AG08396 (cell line): ENCODE measurements at places on chromosomes 2 and 18.
A peak's percentile ranks its signal among the peaks of the same experiment; 100 is the strongest.

DNA sequence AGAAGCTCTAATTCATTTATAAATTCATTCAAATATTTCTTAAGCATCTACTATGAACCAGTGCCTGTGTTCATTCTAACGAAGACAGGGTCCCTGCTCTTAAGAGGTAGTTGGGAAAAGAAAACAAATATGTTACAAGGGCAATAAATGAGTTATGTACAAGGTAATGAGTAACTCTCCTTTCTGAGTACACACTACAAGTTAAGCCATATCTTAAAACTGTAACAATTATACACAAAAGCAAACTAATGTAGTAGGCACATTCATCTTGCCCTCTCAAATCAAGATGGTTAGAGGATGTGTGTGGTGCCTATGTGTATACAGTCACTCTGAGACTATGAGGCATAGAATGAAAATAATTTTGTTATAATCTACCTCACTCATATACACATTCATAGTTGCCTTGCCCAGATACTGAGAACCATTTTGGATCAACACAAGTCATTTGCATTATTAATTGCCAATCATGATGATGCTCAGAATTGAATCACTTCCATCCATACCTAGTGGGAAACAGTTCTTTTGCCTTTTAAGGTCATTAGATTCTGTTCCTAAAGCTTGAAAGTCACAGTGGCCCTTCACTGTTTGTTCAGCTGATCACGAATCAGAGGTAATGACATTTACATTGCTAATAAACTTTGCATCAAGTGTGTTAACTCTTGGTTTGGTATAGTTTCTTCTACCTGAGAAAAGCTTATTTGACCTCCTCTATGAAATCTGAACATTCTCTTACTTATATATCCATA, 283.1 kb downstream of the ZNF385B start:
- DNase-seq: no peak

DNA sequence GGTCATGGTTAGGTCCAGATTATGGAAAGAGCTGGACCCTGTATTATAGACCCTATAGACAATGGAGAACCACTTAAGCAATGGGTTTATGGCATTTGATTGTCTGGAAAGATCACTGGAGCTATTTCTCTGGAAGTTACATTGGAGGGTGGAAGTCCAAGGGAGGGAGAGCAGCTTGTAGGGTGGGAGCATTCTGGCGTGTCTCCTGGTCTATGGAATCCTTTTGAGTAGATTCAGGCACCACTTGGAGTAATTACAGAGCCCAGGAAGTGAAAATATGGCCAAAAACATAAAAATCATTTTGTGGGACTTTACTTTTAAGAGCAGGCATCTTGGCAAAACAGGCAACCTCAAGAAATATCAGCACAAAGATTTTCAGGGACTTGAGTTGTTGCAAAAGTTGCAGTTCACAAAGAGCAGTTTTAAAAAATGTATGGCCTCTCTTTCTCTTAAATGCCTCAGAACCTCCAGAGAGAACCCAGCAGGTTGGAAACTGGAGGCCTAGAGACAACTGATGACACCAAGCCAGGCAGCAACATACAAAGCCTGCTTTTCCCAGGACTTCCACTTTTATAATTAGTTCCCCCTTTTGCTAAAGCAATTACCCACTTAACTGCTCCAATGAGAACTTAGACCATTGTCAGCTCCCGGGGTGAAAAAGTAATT, 331.0 kb downstream of the MYCN start:
- no peak for DNase-seq

DNA sequence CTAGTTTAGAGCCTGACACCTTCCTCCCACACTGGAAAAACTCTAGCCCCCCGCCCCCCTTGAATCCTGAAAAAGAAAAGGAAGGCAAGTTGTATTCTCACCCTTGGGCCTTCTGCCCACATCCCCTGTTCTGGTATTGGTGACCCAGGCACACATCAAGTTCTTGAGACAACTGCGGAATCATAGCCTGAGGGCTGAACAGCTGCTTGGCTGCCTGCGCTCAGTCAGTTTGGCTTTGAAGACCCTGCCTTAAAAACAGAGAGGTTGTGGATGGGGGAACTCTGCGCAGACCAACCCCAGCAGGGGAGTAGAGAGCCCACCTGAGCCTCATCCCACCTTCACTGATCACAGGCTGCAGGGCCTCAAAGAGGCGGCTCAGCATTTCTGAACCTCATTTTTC, 229.2 kb downstream of the ANAPC1 start:
- no peak for DNase-seq

DNA sequence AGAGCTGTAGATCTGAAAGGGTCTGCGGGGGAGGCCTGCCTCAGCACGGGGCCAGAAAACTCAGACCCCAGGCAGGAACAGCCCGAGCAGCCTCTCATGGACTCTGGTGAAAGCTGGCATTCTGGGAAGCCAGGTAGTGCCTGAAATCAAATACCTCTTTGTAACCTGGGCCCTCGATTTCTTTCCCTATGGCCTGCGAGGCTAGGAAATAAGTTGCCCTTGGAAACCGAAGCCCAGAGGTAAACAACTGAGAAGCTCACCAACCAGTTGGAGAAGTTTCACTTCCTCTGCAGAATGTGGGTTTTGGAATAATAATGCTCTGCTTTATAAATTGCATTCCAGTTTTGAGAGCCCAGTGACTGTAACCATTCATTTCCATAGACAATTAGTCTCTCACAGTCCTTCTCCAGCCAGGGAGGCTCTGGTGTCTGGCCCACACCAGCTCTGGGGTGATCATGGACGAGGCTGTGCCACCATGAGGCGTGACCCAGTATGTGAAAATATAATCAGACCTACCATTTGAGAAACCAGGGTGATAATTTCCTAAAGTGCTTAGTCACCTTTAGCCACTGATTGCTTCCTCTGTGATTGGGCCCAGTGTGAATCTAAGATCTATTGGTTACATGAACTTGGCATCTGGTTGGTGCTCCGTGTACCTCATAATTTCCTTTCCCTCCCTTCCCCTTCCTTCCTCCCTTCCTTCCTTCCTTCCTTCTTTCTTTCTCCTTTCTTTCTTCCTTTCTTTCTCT, 133.1 kb upstream of the PELI1 start:
- DNase-seq: no peak

DNA sequence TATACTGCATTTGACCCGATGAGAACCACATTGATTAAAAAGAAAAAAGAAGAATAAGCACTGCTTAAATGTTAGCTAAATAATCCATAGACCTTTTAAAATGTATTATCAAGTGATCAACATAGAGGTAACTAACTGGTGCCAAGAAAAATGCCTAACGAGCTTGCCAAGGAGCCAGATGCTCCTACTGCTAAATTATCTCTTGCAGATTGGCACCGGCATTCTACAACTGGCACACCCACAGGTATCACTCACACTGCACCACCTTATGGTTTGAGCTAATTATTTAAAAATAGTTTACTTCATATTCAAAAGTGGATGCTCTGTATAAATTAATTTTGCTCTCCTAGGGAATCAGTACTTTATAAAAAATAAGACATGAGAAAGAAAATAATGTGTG, 341.6 kb upstream of the CDH7 start:
- no peak for DNase-seq

GRCh38 chr2:1687254-1687653, 57.1 kb downstream of the PXDN start:
- no peak for DNase-seq

GRCh38 chr18:27845897-27846296, 331.0 kb downstream of the CDH2 start:
- no peak for DNase-seq

GRCh38 chr18:74289137-74289536, 2.6 kb downstream of the CYB5A start:
- peak; percentile 17 for DNase-seq

DNA sequence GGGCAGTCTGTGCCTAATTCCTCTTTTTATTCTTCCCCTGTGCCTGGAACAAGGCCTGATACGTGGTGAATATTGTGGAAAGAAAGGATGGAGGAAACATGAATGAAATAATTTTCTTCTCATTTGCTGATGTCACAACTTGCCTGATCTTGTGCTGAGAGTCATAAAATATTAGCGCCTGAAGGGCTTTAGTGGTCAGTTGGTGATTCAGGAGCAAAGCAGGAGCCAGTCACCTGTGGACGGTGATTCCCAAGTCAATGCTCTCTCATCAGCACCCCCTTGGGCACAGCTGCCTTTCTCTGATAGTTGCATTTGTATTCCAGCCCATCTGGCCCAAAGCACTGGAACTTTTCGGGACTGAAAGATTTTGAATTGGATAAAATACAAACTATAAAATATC, 502.6 kb upstream of the RAB12 start:
- no peak for DNase-seq

DNA sequence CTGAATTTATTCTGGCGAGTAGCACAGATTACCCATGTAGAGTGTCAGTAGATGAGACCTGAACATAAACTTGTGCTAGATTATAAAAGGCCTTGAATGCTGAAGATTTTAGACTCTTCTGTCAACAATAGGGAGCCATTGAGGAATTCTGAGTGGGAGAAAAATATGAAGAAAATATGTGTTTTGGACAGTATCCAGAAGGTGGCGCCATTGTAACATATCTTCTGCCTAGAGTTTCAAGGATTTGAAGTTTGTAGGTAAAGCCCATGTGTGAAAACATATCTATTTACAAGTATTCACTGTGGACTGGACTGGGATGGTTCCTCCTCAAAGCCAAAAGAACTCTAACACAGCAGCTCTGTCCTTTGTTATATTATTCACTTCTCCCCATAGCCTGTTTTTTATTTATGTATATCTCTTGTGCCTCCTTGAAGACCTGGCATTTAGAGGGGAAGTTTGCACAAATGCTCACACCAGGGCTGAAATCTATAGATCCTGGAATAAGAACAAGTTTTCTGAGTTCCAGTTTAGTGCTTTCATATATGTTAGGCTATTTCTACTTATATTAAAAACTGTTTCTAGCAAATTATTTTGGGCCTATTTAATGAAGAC, 124.9 kb downstream of the RDH14 start:
- no peak for DNase-seq

- no peak for DNase-seq
Measured at GRCh38 chr18:43932140-43932539, 654.9 kb upstream of the SYT4 start.

DNA sequence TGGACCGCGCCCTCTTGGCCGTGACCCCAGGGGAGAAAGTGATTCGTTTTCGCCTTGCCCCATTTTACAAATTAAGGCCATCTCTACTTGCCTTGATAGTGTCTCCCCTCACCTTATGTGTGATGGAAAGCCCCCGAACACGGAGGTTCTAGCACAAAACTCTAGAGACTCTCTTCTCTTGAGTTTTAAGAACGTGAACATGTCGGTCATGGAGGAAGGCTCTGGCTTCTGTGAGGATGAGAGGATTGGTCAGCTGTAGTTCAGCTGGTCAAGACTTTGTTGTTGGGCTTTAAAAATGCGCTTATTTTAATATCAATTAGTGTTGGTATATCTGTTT, 828 bp downstream of the DYNC1I2 start:
- DNase-seq: peak; percentile 18

DNA sequence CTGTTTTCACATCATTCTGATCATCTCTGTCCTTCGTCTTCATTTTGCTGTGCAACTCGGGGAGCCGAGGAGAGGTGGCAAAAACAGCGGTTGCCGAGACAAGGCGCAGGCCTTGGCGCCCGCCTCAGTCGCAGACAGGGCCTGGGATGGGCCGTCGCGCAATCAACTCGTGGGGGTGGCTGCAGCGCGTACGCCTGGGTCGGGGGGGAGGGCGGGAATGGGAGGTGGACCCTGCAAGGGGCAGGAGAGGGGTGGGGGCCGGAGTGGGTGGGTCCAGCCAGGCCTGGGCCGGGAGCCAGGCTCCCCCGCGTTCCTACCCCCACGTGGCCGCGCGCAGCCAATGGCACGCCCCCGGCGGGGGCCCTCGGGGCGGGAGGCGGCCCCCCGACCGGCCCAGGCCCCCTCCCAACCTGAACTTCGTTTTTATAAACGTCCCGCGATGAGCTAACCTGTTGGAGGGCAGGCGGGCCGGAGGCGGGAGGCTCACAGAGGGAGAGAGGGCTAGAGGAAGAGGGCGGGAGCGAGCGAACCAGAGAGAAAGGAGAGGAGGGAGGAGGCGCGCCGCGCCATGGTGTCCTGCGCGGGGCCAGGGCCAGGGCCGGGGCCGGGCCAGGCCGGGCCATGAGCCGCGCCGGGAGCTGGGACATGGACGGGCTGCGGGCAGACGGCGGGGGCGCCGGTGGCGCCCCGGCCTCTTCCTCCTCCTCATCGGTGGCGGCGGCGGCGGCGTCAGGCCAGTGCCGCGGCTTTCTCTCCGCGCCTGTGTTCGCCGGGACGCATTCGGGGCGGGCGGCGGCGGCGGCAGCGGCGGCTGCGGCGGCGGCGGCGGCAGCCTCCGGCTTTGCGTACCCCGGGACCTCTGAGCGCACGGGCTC, at the start of gene HOXD13:
Gene HOXD13, plus strand, starts transcription at position 452 of the 875 bp plus-strand sequence. Its CDS starts 170 bp downstream, at position 622.
- DNase-seq: no peak

- no peak for DNase-seq
Measured at GRCh38 chr2:150028322-150028721, 440.7 kb upstream of the MMADHC start.

- no peak for DNase-seq
Measured at GRCh38 chr2:233413559-233414272, 59.4 kb downstream of the DGKD start.

DNA sequence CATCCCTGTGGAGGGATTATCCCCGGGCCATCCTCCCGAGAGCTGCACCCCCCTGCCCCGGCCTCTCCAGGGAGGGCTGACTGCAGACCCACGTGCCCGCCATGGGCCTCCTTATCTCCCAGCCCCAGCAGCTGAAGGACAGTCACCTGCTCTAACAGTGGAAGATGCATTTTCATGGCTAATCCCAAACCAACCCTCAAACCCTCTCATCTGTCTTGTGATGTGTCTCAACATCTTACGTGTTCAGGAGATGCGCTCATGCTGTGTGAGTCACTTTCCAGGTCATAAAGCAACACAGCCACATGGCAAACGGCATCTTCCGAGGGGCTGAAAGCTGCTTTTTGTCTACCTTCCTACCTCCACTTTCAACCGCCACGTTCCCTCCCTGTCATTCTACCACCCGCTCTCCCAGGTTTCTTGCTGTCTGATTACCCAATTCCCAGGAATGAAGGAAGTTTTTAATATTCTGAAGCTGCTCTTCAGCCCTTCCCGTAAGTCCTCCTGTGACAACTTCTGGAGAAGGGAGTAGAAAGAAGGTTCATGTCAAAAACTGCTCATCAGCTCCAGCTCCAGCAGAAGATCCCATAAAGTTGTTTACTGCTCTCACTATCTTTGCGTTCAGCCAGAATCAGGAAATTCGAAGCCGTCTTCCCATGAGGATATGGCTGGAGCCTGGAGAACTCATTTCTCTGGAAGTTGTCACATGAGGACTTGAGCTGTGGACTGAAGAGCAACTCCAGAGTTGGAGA, 54.5 kb downstream of the MBP start:
- DNase-seq: no peak
